ENCODE measurements at places on chromosomes 6 and 20.

DNA sequence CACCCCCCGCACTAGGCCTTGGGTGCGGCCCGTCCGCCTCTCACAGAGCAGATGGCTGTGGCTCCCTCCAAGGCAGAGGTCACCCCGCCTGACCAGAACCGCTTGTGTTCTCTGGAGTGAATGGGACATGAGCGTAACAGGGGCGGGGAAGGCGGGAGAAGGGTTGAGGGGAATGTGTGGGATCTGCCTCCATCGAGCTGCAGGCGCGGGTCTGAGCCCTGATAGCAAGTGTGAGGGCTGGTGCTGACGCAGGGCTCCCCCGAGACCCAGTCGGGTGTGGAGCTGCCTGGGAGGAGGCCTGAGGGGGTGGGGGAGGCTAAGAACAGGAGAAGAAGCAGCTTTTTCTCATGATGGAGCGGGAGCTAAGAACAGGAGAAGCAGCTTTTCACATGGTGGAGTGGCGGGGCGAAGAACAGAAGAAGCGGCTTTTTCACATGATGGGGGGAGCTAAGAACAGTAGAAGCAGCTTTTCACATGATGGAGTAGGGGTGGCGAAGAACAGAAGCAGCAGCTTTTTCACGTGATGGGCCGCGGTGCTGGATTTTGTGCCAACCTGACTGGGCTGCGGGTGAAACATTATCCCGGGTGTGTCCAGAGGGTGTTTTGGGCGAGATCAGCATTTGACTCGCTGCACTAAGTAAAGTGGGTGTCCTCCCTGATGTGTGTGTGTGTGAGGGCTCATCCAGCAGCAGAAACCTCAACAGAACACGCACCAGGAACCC lies 169.3 kb downstream of the TTLL2 start:
- DNase-seq: no peak

DNA sequence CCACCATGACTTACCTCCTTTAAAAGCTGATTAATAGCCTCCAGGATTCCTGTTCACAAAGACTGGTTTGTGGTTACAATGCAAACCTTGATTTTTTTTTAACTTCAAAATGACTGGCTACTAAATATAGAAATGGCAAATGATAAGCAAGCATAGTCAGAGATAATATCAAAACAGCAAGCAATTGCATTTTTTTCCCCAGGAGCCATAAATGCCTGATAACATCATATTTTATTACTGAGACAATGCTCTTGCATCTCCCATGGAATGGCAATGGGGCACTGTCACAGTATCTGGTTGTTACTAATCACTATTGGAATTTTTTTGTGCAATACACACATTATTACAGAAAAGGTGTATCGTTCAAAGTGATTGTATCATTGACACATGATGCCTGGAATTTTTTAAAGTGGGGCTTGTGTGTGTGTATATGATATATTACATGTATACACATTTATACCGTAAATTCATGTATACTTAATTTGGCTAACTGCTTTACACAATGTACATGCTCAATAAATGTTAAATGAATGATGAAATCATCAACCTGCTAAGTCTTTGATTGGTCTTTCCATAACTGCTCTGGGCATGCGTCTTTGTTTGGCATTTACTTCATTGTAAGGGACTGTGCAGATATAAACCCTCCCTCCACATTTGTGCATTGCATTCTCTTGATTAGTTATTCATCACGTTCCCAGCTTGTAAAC lies 980 bp upstream of the SALL4 start:
- no peak for DNase-seq

GRCh38 chr6:156691018-156691417 lies 86.2 kb upstream of the ARID1B start:
- DNase-seq: no peak

DNA sequence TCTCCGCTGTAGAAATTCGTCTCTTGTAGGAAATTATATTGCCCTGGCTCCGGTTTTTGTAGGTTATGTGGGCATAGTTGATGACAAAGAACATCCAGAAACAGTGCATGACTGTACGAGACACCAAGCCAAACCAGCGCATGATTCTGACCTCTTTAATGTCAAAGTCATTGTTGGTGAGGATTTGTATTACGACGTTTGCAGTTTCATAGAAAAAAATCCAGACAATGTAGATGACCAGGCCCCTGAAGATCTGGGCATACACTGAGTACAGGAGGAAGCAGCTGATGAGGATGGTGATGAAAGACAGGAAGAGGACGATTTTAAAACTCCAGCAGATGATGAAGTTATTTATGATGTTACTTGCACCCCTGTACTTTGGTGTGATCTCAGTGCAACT lies 39.1 kb upstream of the TBC1D22B start:
- DNase-seq: no peak

DNA sequence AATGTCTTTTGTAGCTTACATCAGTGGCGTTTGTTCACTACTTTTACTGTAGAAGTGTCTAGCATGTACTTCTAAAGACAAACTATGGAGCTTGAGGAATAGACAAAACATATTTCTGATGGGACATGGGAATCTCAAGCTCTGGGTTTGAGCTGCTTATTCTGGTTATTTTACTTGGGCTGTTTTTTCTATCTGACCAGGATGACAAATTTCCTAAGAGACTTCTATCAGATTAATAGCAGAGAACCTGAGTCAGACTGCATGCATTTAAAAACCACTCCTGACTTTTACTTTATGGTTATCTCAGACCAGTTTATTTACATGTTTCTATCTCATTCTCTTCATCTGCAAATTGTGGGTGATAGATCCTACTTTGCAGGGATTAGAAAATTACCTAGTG lies 1282.3 kb upstream of the GJE1 start:
- DNase-seq: no peak

- DNase-seq: no peak
Observed at GRCh38 chr6:40848038-40848437, 191.0 kb downstream of the UNC5CL start.

GRCh38 chr6:13398069-13398381 lies 69.7 kb upstream of the TBC1D7 start:
- DNase-seq: no peak

GRCh38 chr6:79466207-79466834 lies 70.9 kb downstream of the LCA5 start:
- DNase-seq: no peak

DNA sequence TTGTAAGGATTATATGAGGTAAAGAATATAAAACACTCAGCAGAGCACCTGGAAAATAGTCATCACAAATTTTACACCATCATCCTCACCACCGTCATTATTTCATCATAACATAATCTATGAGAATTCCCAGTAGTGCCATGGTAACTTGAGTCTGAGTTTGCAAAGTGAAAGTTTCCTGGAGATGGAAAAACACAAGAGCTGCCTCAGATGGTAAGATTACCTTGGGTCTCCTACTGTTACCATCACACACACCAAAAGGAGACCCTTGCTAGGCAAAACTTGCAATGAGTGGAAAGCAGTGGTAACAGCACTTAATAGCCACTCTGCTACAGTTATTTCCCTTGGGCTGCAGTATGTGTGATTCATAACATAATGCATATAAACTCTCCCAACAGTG lies 589.8 kb downstream of the RNF144B start:
- no peak for DNase-seq

DNA sequence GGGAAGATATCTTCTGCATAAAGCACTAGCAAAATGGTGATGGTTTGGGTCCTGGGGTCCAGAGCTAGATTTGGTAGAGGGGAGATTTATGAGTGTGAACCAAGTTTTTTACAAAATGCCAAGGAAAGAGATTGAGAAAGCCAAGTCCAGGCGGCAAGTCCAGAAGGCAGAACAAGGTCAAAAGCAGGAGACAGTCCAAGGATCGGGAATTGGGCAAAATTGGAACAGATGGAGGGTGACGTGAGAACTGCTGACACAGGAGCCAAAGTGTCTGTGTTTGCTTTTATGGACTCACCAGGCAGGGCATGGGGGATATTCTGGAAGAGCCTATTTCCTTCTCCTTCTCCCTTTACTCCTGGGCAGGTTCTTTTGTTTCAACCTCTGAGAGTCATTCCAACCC lies 4.1 kb downstream of the NHLRC1 start:
- no peak for DNase-seq

GRCh38 chr6:144350528-144350880 lies 65.4 kb downstream of the UTRN start:
- no peak for DNase-seq

GRCh38 chr6:45075246-45075645 lies 252.9 kb upstream of the RUNX2 start:
- no peak for DNase-seq

GRCh38 chr6:82704045-82704444 lies 340.4 kb downstream of the TPBG start:
- DNase-seq: no peak

DNA sequence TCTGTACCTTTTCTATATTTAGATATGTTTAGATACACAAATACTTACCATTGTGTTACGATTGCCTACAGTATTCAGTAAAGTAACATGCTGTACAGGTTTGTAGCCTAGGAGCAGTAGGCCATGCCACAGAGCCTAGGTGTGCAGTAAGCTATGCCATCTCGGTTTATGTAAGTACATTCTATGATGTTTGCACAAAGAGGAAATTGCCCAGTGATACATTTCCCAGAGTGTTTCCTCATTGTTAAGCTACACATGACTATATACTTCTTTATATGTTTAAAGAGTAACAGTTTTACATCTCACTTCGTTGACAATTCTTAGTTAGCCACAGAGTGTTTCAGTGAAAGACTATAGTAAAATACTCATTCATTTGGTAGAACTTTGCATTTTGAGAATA lies 51.5 kb downstream of the SLC35F1 start:
- no peak for DNase-seq

GRCh38 chr6:36976931-36977330 lies 9.1 kb downstream of the MTCH1 start:
- DNase-seq: no peak

GRCh38 chr6:24489881-24490280 lies 503 bp upstream of the GPLD1 start:
- no peak for DNase-seq

DNA sequence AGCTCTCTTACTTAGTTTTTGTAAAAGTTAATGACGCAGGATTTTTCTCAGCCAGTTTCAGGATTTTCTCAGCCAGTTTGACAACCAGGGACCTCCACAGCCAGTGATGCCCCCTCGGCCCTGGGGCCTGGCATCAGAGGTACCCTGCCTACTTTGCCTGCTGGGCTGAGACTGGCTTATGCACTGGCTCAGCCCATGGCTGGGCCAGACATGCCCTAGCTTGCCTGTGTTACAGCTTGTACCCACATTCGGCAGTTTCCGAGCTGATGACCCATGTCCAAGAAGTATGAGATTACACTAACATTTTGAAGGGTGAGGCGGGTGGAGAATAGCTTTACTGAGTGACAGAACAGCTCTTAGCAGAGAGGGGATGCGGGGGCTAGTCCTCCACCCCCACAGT lies 406.1 kb upstream of the HSF2 start:
- DNase-seq: no peak

- DNase-seq: no peak
Observed at GRCh38 chr6:7868926-7869325, 41.7 kb downstream of the TXNDC5 start.
